ENCODE measurements at places on chromosomes 11 and 22.
A peak's percentile ranks its signal among the peaks of the same experiment; 100 is the strongest.

- DNase-seq: no peak
These were observed 219.9 kb downstream of the CASP12 start for GRCh38 chr11:104678408-104678807.

- no peak for DNase-seq
These were observed 36.4 kb downstream of the PITPNB start for GRCh38 chr22:27882507-27883290.

DNA sequence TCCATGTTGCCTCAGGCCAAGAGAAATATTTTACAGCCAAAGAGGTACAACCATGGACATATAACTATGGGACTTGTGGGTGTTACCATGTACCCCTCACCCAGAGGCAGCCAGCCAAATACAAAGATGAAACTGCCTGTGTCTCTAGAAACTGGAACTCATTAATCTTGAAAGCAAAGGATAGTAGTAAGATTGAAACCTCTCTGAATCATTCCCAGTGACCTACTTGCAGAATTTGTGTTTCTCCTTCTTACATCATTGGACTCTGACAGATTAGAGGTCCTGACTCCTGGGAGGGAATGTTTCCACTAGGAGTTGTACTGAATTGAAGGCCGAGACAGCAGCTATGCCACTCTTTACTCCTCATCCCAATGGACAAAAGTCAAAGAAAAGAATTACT, 257.4 kb upstream of the UBASH3B start:
- DNase-seq: no peak

DNA sequence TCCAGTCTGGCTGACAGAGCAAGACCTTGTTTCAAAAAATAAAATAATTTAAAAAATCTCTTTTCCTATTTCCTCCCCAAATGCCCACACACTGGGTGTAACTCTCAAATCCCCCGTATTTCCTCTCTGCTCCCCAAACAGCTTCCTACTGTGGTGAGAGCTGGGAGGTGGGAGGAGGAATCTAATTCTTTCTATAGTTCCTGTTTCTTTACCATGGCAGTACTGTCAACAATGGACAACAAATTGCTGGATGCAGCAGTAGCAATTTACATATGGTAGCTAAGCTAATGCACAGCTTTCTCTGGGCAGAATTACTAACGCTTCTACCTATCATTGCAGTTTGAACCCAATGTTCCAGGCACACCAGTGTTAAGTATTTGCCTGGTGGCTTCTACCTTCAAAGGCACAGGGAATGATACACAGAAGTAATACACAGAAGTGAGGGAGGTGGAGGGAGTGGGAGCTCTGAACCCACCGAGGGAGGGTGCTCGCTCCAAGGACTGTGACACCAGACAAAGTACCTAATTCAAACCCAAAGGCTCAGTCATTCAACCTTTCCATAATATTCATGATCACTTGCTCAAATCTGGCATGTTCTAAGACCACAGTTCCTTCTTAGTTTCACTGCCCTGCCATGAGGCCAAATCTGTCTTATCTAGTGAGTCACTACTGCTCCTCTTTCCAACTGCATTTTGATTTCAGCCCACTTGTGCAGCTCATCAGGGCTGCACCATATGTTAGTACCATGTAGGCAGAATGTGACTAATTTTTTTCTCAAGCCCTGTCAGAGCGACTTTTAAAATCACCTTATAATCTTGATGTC, 37.9 kb downstream of the CELF1 start:
- DNase-seq: peak; percentile 72

GRCh38 chr11:41286751-41287150, 172.7 kb downstream of the LRRC4C start:
- DNase-seq: no peak

DNA sequence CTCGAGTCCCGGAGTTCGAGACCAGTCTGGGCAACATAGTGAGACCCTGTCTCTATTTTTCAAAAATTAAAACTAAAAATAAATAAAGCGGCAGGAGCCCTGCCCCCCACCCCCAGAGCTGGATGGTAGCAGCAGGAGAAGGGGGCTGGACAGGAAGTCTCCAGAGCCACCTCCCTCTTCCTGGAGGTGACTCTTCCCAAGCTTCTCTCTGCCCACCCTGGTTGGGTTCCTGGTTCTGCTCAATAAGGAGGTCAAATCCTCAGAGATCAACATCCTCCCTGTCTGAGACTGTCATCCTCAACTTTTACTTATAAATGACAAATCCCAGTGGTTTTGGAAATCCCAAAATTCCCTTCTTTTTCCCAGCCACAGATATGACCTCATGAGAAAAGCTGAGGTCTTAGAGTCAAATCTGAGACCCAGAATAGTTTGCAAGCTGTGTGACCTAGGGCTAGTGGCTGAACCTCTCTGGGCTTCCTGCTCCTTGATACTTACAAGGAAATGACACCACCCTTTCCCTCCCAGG, 987 bp downstream of the C1QTNF6 start:
- DNase-seq: no peak

GRCh38 chr11:120326845-120327281, 1.8 kb downstream of the TLCD5 start:
- DNase-seq: no peak

GRCh38 chr11:34519595-34520235, 6.1 kb upstream of the ELF5 start:
- DNase-seq: no peak

- no peak for DNase-seq
These were observed 914 bp downstream of the INPPL1 start for GRCh38 chr11:72225411-72225951.

DNA sequence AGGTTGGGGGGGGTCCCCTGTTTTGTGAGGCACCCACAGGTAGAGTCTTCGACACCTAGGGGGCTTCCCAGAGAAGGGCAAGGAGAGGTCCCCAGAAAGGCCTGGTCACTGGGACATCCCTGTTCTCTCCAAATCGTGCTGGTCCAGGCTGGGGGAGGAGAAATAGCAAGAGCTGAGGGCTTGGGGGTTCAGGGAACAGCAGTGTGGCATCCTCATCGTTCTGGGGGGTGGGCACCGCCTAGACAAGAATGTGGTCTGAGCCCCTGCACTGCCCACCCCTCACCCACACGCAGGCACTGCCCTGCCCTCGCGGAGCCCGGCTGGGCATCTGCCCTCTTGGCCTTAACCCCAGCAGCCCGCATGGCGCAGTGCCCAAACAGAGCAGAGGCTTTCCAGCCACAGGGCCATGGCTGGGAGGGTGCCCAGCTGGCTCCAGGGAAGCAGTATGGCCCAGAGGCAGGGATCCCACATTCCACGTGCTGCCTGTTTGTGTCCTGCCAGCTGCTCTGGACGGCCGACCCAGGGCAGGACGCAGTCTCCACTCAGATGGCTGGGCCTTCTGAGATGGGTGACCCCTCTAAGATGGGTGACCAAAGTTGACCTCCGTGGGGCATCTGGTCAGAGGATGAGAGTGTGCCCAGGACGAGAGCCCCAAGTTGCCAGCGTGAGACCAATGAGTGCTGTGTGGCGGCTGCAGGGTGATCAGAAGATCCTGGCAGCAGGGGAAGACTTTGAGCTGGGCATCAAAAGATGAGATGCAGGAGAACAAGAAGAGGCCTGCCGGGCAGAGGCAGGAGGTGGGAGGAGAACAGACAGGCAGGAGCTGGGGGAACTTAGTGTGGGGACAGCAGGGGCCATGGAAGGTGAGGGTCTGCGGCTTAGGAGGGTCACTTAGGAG, 14.4 kb downstream of the SCARF2 start:
- DNase-seq: no peak
